ENCODE measurements at places on chromosomes 7 and 10.
A peak's percentile ranks its signal among the peaks of the same experiment; 100 is the strongest.

DNA sequence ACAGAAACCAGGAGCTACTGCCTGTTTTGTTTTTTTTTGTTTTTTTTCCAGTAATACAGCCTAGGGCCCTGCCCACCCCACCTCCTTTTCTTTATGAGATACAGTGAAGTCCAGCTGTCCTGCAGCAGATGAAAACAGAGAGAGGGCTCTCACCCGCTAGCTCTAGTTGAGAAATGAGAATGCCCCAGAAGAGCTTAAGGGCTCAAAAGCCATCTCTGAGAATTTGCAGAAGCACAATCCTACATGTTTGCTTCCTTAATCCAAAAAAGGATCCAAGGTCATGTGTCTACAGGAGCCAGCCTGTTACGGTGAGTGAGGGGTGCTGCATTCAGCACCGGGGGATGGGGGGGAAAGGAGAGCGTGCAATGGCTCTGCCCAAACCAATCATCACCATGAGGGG, 122.7 kb downstream of the KCNMA1 start:
- DNase-seq, result no peak

DNA sequence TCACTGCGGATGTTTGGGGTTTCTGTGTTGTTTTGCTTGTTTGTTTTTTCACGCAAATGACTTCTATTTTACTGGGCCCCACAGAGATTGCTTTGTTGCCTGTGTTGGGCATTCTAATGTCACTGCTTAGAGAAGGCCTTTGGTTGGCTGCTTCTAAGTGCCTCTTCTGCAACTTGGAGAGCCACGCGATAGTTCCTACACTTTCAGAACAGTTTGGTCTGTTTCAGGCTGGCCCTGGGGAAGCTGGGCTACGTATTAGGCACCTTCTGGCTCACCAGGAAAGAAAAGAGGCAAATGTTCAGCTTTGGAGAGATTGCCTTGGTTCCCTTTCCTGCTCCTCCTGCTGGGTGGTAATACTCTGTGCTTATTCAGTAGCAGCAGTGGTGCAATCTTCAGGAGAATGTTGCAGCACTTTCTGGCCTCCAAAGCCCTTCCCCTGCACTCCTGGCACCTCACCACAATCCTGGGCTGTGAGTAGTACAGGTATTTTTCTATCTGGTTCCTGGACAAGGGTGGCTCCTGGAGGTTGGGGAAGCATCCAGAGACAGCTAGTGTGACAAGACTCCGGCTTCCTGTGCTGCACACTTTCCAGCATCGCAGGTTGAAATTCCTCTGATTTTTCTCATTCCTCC, 1.2 kb downstream of the ANTXRL start:
- DNase-seq, result no peak

- DNase-seq, result no peak
These were observed 312.8 kb upstream of the PRKCQ start for GRCh38 chr10:6892864-6893263.

- peak; percentile 30 for DNase-seq
These were observed 264.3 kb downstream of the RNLS start for GRCh38 chr10:88318803-88319202.

GRCh38 chr7:112422842-112423496, 27.3 kb upstream of the IFRD1 start:
- peak; percentile 75 for DNase-seq

DNA sequence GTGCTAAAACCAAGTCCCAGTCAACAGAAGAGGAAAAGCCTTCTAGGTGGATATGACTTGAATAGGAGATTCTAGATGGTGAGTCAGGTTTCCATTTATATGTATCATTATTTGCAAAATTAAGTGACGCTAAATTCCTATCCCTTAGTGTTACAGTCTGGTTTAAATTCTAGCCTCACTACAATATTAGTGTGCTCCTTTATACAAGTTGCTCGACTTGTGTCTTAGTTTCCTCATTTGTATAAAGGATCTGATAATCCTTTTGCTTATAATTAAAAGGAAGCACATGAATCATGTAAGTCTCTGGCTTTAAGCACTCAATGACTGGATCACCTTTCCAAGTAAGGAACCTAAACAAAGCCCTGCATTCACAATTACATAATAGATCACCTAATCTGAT, 105.7 kb downstream of the SVOPL start:
- no peak for DNase-seq

DNA sequence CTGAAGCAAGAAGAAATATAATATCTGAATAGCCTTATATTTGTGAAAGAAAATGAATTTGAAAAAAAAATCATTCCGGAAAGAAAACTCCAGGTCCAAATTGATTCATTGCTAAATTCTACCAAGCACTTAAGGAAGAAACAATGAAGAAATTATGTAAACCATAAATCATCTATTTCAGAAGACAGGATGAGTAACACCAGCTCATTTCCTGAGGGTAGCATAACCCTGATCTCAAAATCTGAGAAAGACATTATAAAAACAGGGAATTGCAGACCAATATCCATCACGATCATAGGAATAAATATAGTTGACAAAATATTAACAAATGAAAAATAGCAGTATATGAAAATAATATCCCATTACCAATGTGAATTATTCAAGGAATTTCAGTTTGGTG, 70.1 kb upstream of the RAB18 start:
- no peak for DNase-seq

DNA sequence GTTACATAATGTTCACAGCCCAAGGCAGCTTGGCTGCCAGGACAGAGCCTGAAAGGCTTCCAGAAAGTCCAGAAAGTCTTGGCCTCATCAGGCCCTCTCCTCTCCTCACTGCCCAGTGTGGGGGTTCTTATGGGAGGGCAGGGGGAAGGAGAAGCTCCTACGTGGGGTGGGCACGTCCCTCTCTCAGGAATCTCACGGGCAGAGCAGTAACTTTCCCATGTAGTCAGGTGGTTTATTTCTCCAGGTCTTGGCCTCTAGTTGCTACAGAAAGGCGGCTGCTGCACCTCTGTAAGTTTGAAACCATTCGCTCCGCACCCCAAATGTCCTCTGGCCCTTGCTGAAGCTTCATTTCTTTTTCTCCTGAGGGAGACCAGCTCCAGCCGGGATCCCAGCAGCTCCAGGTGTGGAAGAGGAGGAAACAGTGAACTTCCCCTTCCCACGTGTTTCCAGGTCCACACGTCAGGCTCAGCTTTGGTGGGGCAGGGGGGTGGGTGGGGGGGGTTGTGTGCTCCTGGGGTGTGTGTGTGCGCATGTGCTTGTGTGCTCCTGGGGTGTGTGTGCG, 320.3 kb downstream of the WDR37 start:
- no peak for DNase-seq

DNA sequence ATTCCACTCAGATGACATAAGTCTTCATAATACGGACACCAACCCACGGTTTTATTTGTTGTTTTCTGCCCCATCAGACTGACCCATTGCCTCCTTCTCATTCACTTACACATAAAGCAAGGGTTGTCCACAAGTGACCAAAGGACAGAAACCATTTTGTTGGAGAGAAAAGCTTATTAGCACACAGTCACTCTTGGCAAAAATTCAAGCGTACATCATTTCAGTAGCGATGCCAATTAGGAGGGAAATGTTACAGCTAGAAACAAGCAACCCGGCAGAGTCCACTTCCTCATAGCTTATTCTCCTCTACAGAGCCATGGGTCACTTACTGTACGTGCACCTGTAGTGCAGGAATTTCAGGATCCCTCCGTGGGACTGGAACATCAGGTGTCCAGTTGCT, 23.0 kb downstream of the ABLIM1 start:
- DNase-seq, result no peak

- DNase-seq, result no peak
These were observed 226.4 kb downstream of the BUB3 start for GRCh38 chr10:123380491-123381085.

DNA sequence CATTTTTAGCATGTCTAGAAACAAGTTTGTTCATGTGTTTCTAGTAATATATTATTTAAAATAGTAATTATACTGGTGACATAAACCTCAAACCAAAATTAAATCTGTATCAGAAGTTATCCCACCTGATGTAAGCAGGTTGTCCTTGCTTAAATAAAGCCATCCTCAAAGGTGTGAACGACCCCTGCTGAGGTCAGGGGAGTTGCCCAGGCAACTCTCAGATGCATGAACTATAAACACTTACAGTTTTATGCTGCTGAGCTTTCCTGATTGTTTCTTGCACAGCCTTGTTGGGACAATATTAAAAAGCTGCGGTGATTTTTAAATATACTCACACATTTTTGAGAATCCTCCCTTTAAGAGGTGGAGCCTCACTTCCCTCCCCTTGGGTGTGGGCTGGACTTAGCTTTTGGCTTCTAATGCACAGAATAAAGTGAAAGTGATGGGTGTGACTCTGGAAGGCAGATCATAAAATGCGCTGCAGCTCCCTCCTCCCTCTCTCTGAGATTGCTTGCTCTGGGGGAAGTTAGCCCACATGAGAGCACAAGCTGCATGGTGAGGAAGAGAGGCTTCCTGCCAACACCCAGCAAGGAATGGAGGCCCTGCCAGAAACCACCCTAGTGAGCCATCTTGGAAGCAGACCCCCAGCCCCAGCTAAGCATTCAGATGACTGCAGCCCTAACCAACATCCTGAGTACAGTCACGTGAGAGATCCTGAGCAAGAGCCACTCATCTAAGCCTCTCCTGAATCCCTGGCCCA, 152.7 kb downstream of the SKIDA1 start:
- DNase-seq, result no peak

DNA sequence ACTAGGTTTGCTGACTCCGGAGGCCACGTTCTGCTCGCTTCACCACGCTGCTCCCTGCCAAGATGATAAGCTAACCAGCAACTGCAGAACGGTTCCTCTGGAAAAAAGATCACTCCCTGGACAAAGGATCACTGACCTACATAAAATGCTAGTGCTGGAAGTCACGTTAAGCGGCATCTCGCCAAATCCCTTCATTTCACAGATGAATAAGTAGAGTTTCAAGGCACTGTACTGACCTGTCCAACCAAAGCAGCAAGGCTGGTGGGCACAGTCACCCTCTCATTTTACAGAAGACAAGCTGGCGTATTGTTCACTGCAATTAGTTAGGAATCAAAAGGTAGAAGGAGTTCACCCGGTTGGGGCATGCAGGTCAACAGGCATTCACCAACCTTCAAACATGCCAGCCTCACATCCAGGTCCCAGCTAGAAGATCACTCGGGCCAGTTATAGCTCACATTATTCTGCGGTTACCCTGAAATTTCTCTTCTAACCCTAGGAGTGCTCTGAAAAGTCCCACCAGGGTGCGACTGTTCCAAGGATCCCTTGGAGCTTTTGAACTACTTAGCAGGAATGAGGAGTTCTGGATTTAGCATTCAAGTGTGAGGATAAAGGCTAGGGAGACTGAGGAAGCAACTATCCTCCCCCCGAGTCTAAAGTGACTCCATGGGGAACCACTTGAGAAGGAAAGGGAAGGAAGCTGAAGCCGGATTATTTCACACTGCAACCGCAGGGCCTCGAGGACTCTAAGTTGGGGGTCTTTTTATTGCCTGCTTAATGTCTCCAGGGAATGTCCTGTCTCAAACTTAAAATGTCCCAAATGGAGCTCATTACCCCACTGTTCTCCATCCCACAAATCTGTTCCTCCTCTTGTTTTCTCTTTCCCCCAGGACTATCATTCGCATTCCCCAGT, 32.8 kb downstream of the HIPK2 start:
- DNase-seq, result no peak

DNA sequence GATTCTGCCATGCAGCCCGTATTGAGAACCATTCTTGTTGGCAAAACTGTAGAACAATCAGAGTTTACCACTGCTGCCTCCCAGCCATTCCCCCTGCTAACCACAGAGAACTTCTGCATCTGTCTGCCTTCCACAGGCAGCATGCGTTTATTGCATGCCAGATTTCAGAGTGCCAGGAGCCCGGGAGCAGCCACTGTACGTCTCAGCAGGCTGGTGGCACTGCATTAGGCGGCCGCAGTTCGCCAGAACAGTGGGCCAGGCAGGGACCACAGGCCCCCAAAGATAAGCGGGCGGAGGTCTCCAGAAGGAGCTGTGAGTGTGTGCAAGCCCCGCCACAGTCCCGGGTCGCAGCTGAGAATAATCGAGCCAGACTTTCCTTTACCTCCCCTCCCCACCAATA, 31.8 kb downstream of the ZNF467 start:
- no peak for DNase-seq

DNA sequence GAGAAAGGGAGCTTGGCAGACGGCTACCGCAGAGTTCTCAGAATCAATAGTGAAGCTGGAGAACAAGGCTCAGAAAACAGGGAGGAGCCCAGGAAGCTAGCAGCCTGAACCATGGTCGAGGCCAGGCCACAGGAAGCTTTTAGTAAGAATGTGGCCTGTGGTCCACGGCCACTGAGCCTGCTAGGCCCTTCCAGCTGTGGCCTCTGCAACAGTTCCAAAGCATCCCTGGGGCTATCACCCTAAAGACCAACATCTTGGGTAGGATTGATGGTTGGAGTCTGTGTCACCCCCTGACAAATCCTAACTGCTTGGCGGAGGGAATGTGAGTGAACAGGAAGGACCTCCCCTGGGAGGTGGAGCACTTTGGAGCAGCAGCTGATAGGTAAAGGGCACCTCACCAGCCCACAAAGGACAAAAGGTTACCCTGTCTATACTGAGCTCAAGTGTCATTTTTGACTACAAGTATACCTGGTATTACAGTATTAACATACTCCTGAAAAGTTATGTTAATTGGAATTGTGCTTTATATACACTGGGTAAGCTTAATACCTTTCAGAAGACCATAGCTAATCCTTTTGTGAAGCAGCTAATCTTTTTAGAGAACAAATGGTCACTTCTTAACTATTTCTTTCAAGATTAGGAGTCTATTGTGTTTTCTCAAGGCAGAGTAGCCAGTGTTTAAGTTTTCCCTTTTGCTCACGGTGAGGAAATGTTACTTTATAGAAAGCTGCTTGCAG, 18.7 kb downstream of the PTPRE start:
- no peak for DNase-seq

DNA sequence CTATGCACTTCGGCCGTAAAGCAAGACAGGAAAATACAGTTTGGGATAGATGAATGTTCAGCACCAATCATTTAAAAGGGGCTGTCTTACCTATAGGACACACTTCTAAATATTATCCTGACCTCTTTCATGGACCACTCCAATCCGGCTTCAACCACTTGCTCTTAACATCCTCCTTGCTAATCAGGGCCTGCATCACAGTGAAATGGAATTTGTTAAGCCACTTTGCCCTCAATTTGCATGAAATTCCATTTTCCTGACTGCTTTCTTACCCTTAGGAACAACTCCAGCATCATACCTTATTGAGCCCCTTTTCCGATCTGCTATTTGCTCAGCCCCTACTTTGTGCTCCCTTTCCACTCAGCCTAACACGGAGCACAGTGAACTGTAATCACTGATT, 667.3 kb downstream of the PHTF2 start:
- no peak for DNase-seq

Measured in WTC11 (cell line).